ENCODE measurements at places on chromosomes 12 and 14.

- H3K4me1 ChIP-seq, result peaks cover 36% of the 10 kb centered on the region
- H3K27ac ChIP-seq, result no peak overlapping the region
These were observed 71.2 kb downstream of the ITPK1 start for GRCh38 chr14:93044556-93044955.

DNA sequence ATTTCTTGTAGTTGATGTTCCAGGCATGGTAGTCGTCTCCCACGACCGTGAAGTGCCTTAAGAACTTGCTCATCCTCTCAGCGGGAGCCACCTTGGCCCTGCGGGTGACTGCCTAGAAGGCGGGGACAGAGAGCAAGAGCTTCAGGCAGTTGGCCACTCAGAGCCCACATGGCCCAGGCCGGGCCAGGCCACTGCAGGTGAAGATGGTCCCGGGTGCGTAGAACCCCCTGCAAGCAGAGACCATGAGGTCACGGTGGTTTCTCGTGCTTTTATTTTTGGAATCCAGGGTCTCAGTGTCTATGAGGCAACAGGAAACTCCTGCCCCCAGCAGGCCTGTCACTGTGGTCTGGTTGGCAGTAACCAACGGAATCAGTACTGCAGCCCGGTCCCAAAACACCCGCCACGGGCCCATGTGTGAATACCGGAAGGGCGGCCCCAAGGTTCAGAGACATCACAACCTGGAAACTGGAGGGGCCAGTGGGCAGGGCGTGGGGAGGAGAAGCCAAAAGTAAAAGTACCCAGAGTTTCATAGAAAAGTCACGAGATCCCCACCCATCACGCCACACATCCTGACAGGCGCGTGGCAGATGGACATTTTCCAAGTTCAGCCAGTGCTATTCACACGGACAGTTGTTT is 27.5 kb downstream of the HVCN1 start:
- no peak overlapping the region for H3K4me3 ChIP-seq
- H3K36me3 ChIP-seq, result peaks cover 7% of the 10 kb centered on the region
- H3K4me1 ChIP-seq, result no peaks in the 10 kb centered on the region
- no peak for DNase-seq
- H3K27ac ChIP-seq, result no peak overlapping the region

- peaks cover 2% of the 10 kb centered on the region for H3K36me3 ChIP-seq
- no peak overlapping the region for H3K27ac ChIP-seq
- DNase-seq, result no peak
- H3K4me3 ChIP-seq, result no peak overlapping the region
- no peaks in the 10 kb centered on the region for H3K27me3 ChIP-seq
These were observed 227.5 kb downstream of the MON2 start for GRCh38 chr12:62694116-62694515.

- peaks cover 100% of the 10 kb centered on the region for H3K27me3 ChIP-seq
- no peak overlapping the region for H3K4me3 ChIP-seq
- H3K4me1 ChIP-seq, result peaks cover 14% of the 10 kb centered on the region
- no peak for DNase-seq
These were observed 9.0 kb downstream of the HOXC12 start for GRCh38 chr12:53963434-53964314.

DNA sequence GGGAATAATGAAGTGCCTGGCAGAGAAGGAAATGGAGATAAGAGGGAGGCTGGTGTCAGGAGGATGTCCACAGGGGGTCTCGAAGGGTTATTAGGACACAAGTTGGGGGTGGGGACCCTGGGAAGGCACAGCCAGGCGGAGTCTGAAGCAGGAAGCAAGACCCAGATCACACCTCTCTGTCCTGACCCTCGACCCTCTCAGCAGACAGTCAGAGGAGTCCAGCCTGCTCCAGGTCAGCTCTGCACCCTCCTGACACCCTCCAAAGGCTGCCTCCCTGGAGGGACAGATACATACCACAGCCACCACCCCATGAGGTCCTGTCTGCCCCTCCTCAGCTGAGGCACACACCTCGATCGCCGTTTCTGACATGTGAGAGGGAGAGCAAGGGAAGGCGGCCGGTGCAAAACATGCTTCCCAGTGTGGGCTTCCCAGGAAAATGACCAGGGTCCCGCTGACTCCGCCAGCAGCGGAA is 9.0 kb downstream of the BCL11B start:
- H3K4me1 ChIP-seq, result peaks cover 89% of the 10 kb centered on the region
- H3K27ac ChIP-seq, result peak overlapping the region; percentile 38
- H3K27me3 ChIP-seq, result peaks cover 19% of the 10 kb centered on the region

DNA sequence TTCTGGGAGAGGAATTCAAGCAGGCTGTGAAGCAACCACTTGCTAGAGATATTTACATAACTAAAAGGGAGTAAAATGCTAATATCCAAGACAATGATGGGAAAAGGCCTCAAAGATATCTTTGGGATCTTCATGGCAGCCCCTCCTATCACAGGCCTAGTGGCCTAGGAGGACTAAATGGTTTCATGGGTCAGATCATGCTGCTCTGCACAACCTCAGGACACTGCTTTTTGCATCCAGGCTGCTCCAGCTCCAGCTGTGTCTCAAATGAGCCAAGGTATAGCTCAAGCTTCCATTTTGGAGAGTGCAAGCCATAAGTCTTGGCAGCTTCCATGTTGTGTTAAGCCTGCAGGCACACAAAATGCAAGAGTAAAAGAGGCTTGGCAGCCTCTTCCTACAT is 195.6 kb upstream of the SSTR1 start:
- H3K27me3 ChIP-seq, result no peaks in the 10 kb centered on the region
- DNase-seq, result no peak
- no peak overlapping the region for H3K27ac ChIP-seq
- no peak overlapping the region for H3K4me3 ChIP-seq
- peaks cover 6% of the 10 kb centered on the region for H3K36me3 ChIP-seq

DNA sequence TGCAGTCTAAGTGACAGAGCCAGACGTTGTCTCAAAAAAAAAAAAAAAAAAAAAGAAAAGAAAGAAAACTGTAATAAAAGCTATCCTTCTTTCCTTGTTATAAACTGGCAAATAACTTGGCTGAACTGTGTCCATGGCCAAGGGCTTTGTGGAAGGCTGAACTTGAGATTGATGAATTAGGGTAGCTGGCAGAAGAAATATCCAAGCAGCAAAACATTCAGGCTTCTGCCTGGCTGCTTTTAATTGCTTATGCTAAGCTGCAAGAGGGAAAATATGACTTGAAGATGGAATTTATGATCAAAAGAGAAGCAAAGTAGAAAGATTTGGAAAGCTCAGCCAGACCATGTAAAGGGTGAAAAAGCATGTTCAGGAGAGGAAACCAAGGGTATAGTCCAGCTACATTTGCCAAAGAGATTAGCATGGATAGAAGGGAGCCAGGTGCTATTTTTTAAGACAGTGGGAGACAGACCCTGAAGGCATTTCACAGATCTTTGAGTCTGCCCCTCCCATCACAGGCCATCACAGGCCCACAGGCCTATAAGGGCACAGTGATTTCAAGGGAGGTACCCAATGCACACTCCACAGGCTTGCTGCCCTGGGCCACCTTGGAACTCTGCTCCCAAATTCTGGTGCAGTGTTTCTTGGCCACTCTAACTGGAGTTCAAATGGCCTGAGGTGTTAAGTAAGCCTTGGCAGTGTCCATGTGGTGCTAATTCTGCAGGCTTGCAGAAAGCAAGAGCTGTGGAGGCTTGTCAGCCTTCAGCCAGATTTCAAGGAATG is 226.0 kb downstream of the AEBP2 start:
- H3K4me1 ChIP-seq, result peaks cover 3% of the 10 kb centered on the region
- DNase-seq, result no peak
- H3K4me3 ChIP-seq, result no peak overlapping the region
- H3K27me3 ChIP-seq, result no peaks in the 10 kb centered on the region
- H3K27ac ChIP-seq, result peak overlapping the region; percentile 19
- H3K36me3 ChIP-seq, result no peaks in the 10 kb centered on the region

DNA sequence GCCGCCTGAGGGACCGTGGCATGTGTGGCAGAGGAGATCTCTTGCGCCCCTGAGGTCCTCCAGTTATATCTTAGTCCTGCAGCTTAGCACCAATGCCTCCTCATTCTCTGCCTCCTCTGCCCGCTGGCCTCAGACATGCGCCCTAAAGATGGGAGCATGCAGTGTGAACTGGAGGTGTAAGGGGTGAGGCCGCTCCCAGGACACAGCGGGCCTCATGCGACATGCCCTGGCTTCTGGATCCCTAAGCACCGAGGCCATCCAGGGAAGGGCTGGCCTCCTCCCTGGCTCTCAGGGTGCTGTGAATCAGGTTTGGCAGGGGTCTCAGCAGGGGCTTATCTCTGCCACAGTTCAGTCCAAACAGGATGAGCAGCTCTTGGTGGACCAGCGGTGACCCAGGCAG is 86.9 kb downstream of the CACNA1C start:
- H3K27ac ChIP-seq, result no peak overlapping the region
- H3K36me3 ChIP-seq, result peaks cover 4% of the 10 kb centered on the region
- no peak for DNase-seq
- H3K4me3 ChIP-seq, result no peak overlapping the region
- H3K27me3 ChIP-seq, result no peaks in the 10 kb centered on the region

DNA sequence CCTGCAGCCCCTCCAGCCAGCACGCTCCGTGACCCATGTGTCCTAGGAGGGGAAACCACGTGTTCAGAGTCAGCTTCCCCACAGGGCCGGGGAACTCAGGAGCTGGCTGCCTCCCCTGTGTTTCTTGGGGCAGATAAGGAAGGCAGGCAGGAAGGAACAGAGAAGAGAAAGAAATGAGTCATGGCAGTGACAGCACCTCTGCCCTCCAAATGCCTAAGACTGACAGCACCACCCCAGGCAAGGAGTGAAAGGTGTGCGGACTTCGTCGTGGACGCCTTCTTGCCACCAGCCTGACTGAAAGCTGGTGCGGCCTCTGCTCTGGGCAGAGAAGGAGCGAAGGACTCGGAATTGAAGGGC is 167.0 kb upstream of the FKBP4 start:
- DNase-seq, result no peak
- H3K27ac ChIP-seq, result no peak overlapping the region
- peaks cover 8% of the 10 kb centered on the region for H3K4me1 ChIP-seq
- H3K27me3 ChIP-seq, result no peaks in the 10 kb centered on the region

GRCh38 chr14:53542732-53543131 is 389.6 kb upstream of the DDHD1 start:
- peaks cover 42% of the 10 kb centered on the region for H3K4me1 ChIP-seq
- H3K4me3 ChIP-seq, result no peak overlapping the region
- H3K36me3 ChIP-seq, result no peaks in the 10 kb centered on the region
- H3K27me3 ChIP-seq, result peaks cover 10% of the 10 kb centered on the region
- peak overlapping the region; percentile 70 for H3K27ac ChIP-seq

- peaks cover 29% of the 10 kb centered on the region for H3K4me1 ChIP-seq
- no peak overlapping the region for H3K27ac ChIP-seq
- H3K27me3 ChIP-seq, result peaks cover 62% of the 10 kb centered on the region
- H3K36me3 ChIP-seq, result no peaks in the 10 kb centered on the region
- no peak overlapping the region for H3K4me3 ChIP-seq
- no peak for DNase-seq
These were observed 3.9 kb upstream of the BLOC1S1 start for GRCh38 chr12:55711786-55712553.

DNA sequence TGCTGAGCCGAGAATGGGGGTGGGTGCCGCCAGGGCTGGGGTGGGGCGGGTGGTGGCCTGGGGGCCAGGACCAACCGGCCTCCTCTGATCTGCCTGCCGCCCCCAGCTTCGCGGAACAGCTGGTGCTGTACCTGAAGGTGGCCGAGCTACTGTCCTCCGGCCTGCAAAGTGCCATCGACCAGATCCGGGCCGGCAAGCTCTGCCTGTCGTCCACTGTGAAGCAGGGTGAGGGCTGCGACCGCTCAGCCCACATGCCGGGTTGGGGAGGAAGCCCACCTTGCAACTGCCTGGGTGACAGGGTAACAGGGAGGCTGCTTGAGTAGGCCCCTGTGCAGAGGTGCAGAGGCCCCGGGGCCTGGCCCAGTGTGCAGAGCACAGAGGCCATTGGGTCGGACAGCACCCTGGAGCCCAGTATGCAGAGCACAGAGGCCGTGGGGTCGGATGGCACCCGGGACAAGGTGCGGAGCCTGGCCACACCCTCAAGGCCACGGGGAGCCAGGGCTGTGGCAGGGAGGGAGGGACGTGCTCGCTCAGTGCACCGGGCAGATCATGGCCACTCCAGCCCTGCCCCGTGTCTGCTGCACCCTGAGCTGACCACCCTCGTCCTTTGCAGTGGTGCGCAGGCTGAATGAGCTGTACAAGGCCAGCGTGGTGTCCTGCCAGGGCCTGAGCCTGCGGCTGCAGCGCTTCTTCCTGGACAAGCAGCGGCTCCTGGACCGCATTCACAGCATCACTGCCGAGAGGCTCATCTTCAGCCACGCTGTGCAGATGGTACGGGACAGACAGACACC is 9.5 kb upstream of the PUS1 start:
- H3K36me3 ChIP-seq, result peaks cover 7% of the 10 kb centered on the region
- DNase-seq, result no peak
- H3K4me1 ChIP-seq, result peaks cover 1% of the 10 kb centered on the region
- H3K27me3 ChIP-seq, result no peaks in the 10 kb centered on the region
- no peak overlapping the region for H3K4me3 ChIP-seq
- H3K27ac ChIP-seq, result no peak overlapping the region

- peak overlapping the region; percentile 88 for H3K27ac ChIP-seq
- peak overlapping the region; percentile 68 for H3K4me3 ChIP-seq
- peaks cover 67% of the 10 kb centered on the region for H3K4me1 ChIP-seq
- no peaks in the 10 kb centered on the region for H3K27me3 ChIP-seq
- peaks cover 16% of the 10 kb centered on the region for H3K36me3 ChIP-seq
These were observed 5.5 kb downstream of the OR10AD1 start for GRCh38 chr12:48197549-48197970.

GRCh38 chr14:61257469-61258057 is 23.6 kb downstream of the TMEM30B start:
- DNase-seq, result no peak
- no peaks in the 10 kb centered on the region for H3K36me3 ChIP-seq
- no peak overlapping the region for H3K27ac ChIP-seq
- H3K4me1 ChIP-seq, result peaks cover 19% of the 10 kb centered on the region

DNA sequence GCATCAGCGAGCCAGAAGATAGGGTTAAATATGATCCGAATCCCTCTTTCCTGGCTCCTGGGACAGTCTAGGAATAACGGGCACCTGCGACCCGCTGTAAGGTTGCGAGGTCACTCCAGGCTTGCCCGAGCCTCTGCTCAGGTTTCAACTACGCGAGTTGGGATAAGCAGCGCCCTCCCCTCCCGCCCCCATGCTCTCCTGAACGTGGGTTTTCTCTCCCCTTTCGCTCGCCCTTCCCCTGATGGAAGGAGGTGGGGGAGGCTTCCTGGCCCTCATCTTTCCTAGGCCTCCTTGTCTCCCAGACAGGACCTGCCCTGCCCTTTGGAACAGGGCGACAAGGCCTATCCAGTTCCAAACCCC is 753 bp upstream of the ATP5MC2 start:
- H3K4me1 ChIP-seq, result peaks cover 40% of the 10 kb centered on the region
- no peak for DNase-seq
- peaks cover 13% of the 10 kb centered on the region for H3K36me3 ChIP-seq
- H3K27ac ChIP-seq, result peak overlapping the region; percentile 99
- no peaks in the 10 kb centered on the region for H3K27me3 ChIP-seq
